ENCODE measurements at places on chromosomes 12 and 14.

DNA sequence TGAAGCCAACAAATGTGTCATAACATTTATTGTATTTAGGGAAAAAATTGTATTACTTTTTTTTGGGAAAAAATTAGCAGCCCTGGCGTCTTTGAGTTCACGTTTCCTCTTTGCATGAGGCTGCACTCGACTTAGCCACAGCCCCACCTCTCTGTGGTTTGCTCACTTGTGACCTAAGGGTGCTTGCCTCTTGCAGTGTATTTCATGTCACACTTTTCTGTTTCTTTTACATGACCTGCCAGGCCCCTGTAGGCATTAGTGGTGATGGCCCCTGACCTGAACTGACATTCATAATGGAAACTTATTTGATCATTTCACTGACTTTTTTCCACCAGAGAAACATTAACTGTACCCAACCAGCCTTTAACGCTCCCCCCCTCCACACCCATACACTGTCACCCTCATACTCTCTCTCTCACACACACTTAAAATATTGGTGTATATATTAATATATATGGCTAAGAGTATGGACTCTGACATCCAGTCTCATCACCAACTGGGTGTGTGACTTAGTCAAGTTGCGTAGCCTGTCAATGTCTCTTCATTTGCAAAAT is 122.9 kb downstream of the PRKCH start:
- no peak for DNase-seq

DNA sequence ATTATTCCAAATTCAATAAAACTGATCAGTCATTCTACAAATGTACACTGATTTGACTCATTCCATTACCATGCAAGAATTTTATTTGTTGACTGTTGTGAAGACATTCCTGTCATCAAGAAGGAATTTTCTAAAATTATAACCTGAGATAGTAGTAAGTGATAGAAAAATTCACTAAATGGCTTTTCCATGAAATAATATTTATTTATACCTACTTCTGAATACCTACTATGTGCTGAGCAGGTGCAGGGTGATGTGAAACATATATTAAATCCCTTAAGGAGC is 841.7 kb downstream of the NRXN3 start:
- no peak for DNase-seq

- no peak for DNase-seq
These were observed 146.9 kb downstream of the PRKCH start for GRCh38 chr14:61468063-61468825.

- no peak for DNase-seq
These were observed 29.6 kb downstream of the NAA30 start for GRCh38 chr14:57420033-57420432.

DNA sequence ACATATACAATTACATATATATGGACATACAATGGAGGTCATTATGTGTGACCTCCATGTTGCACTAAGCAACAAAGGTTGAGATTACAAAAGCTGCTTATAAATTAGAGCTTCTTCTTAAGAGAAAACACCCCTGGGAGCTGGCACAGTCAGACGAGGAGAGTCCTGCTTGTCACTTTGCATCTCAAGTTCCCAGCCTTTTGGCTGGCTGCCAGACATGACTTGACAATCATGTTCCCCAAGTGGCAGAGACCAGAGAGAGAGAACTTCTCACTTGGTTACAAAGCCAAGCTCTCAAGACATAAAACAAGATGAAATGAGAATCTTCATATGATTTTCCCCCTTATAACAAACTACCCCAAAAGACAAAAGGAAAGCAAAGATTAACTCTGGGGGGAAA is 8.5 kb upstream of the SYNJ2BP start:
- DNase-seq = no peak

GRCh38 chr14:50070840-50071548 is 45.4 kb downstream of the VCPKMT start:
- no peak for DNase-seq

DNA sequence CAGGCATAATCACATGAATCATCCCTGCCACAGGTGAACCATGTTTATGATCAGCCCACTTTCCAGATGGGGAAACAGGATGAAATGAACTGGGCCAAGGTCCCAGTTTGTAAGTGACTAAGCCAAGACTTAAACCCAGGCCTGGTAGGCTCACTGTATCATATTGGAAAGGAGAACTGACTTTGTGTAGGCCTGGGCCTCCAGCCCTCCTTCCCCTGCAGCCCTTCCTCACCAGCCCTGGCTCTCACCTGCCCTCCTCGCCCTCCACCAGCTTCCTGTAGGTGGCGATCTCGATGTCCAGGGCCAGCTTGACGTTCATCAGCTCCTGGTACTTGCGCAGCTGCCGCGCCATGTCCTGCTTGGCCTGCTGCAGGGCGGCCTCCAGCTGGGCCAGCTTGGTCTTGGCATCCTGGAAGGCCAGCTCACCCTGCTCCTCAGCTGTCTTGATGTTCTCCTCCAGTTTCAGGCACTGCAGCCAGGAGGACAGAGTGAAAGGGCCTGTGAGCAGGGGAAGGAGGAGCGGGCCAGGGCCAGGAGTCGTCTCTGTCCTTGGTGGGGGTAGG is 19.8 kb downstream of the KRT80 start:
- DNase-seq = no peak

GRCh38 chr12:68440068-68440581 is 108.0 kb upstream of the MDM1 start:
- DNase-seq = no peak

DNA sequence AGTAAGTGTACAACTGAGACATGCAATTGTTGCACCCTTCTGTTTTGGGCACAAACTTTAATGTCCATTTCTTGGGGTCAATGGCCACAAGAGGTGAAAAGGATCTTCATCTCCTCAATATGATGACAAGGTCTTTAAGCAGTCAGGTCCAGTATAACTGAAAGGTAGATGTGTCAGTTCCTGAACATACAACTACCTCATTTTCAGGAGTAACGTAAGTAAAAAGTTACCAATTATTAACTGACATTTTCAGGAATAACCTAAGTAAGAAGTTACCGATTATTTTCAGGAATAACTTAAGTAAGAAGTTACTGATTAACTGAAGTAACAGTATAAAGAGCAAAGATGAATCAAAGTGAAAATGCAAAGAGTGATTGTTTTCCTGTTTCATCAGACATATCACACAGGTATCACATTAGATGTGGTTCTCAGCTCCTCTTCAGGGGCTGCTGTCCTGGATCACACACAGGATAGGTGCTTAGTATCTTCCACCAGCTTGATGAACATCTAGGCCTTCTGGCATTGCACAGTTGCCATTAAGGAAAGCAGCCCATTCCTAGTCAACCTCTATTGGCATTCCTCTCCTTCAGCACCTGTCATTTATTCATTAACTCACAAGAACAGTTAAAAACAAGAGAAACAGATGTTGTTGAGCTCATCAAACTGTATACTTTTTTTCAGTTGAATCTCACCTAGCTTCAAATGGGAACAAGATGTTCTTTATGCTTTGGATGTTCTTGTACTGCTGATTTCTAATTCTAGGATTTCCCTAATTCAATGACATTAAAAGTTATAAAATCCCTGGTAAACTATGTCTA is 200.0 kb downstream of the FOXG1 start:
- no peak for DNase-seq

DNA sequence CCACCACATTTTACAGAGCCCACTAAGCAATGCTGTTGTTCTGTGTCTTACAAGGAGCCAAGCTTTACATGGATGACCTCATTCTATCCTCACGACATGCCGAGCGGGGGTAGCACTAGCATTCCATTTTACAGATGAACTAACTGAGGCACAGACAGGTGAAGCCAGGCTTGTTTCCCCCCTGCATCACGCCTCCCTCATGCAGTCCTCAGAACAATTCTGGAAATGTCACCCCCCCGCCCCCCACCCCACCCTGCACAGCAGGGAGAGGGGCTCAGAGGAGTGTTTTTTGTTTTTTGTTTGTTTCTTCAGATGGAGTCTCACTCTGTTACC is 1.5 kb downstream of the SLC8B1 start:
- no peak for DNase-seq

DNA sequence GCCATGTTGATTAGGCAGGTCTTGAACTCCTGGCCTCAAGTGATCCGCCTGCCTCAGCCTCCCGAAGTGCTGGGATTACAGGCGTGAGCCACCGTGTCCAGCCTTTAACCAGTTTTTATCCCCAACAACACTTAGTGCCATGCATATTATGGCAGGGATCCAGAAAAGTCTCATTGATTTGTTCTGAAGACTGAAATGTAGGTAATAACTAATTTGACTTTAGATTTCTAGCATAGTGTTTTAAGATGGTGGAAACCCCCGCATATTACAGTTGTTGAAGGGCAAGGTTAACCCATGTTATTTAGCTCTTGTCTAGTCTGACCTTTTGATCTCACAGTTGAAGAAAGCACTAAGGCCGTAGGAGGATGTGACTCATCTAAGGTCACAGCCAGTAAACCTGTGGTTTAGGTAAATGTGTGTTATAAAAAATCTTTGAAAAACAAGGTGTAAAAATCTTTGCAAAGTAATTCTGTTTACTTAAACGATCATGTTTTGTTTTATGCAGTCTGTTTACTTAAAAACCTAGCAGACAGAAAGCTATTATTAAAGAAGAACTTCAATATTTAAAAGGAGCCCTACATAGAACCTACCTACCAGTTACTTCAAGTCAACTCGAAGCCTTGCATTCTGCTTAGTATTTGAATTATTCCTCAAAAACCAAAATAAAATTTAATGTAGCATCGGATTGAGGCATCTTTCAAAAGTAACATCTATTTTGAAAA is 24.8 kb downstream of the BICDL1 start:
- DNase-seq = no peak

GRCh38 chr14:61296719-61297502 is 15.8 kb upstream of the TMEM30B start:
- no peak for DNase-seq

- DNase-seq = no peak
These were observed 44.9 kb downstream of the CHST11 start for GRCh38 chr12:104501660-104502059.

DNA sequence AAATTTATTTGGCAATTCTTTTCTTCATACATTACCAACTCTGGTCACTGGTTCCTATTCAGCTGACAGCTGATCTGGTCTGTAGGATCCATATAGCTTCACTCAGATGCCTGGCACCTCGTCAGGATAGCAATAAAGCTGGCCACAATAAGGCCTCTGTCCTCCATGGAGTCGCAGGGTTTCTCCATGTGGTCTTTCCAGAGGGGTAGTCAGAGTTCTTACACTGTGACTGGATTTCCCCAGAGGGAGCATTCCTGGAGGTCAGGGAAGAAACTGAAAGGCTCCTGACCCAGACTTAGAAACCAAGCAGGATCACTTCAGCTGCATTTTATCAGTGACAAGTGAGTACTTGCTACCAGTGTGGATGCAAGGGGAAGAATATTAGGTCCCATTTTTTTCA is 34.9 kb upstream of the SIX1 start:
- DNase-seq = no peak

- no peak for DNase-seq
These were observed 79.0 kb downstream of the TMX1 start for GRCh38 chr14:51318813-51319597.

DNA sequence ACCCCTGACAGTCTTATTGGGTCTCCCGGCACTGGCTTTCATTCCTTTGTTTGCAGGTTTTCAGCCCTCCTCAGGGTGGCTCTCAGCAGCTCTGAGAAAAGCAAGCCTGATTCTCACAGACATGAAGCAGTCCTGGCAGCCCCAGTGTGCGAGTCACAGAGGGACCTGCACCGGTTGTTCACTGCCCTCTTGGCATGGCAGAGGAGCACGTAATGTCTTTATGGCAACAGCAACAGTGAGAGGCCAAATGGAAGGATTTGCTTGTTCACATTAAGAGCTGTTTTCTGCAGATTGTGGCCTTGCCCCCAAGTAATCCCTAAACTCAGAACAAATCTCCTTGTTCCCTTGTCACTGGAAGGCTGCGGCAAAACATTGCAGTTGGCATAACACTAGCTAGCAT is 3.4 kb downstream of the KCNA5 start:
- DNase-seq = no peak

DNA sequence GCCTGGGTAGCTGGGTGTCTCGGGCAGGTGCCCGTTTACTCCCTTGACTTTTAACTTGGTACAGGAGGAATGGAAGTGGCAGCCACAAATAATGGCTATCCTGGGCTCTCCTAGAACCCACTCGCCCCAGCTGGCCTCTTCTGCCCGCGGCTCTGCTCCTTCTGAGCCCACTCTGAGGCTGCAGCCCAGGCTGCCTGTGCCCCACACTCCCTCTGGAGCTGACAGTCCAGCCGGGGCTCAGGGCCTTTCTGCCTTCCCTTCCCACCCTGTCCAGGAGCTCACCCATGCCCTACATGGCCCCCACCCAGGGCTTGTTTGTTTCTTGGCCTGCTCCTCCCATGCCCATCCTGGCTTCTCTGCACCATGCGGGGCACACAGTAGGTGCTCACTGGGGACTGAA is 15.6 kb downstream of the ZNF839 start:
- DNase-seq = no peak

DNA sequence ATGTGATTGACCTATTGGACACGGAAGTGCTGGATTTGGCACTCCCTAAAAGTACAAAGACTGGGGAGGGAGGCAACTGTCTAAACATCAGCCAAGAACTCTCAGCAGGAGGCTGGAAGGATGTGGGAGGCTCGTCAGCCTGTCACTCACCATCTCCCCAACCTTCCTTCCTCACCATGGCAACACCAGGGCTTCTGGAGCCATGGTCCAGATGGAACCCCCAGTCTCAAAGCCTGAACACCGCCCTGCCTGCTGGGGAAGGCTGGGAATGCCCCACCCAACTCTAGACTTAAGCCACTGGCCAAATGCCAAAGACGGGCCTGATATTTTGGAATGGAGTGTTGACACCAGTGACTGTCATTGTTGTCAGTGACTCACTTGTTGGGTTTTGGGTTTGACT is 55.3 kb downstream of the GALNT16 start:
- no peak for DNase-seq

- DNase-seq = no peak
These were observed 1.2 kb upstream of the ARL6IP4 start for GRCh38 chr12:122979001-122979907.

DNA sequence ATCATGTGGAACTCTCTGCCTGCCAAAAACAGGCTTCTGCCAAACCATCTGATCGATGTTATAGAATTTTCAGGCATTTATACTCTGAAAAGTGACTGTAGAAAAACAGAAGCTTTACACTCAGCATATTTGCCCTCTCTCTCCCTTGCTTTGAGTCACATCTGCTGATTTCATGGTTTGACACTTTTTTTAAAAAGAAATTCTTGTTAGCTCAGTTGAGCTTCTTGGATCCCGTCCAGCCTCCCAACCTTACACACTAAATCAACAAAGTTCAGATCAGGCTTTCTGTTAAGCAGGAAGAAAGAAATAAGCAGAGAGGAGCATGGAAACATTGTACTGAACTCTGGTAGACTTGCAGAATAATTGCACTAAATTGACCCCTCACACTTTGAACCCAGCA is 193.6 kb upstream of the SEL1L start:
- no peak for DNase-seq

- DNase-seq = no peak
These were observed 7.2 kb downstream of the MYL6 start for GRCh38 chr12:56165369-56165768.

Measured in activated CD8-positive, alpha-beta memory T cell treated with anti-CD3 and anti-CD28 coated beads for 48 hours (primary cell).